ENCODE measurements at places on chromosomes 7 and 10.

DNA sequence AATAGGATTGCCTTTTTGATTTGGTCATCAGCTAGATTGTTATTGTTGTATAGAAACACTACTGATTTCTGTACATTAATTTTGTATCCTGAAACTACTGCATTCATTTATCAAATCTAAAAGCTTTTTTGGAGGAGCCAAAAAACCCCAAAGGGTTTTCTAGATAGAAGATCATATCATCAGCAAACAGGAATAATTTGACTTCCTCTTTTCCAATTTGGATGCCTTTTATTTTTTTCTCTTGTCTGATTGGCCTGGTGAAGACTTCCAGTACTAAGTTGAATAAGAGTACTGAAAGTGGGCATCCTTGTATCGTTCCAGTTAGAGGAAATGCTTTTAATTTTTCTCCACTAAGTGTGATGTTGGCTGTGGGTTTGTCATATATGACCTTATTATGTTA lies 10.6 kb upstream of the ENTPD7 start:
- no peak for DNase-seq
- no peak overlapping the region for H3K27ac ChIP-seq
- no peaks in the 10 kb centered on the region for H3K4me1 ChIP-seq
- no peak overlapping the region for H3K4me3 ChIP-seq

- H3K36me3 ChIP-seq, result no peaks in the 10 kb centered on the region
- H3K4me3 ChIP-seq, result peak overlapping the region; percentile 87
- DNase-seq, result no peak
- no peaks in the 10 kb centered on the region for H3K27me3 ChIP-seq
These were observed 571 bp downstream of the KDM7A start for GRCh38 chr7:140176122-140176701.

GRCh38 chr10:19620811-19621210 lies 195.4 kb upstream of the PLXDC2 start:
- no peaks in the 10 kb centered on the region for H3K36me3 ChIP-seq
- no peak overlapping the region for H3K27ac ChIP-seq
- no peak for DNase-seq
- H3K4me1 ChIP-seq, result no peaks in the 10 kb centered on the region
- no peak overlapping the region for H3K4me3 ChIP-seq

GRCh38 chr10:1043532-1043995 lies 5.4 kb downstream of the IDI1 start:
- DNase-seq, result no peak
- peak overlapping the region; percentile 84 for H3K27ac ChIP-seq
- H3K4me3 ChIP-seq, result peak overlapping the region; percentile 21
- peaks cover 36% of the 10 kb centered on the region for H3K4me1 ChIP-seq
- H3K36me3 ChIP-seq, result peaks cover 20% of the 10 kb centered on the region
- H3K27me3 ChIP-seq, result no peaks in the 10 kb centered on the region

GRCh38 chr10:20089879-20090278 lies 273.6 kb downstream of the PLXDC2 start:
- no peaks in the 10 kb centered on the region for H3K36me3 ChIP-seq
- DNase-seq, result no peak
- H3K4me3 ChIP-seq, result no peak overlapping the region
- no peaks in the 10 kb centered on the region for H3K4me1 ChIP-seq
- H3K27me3 ChIP-seq, result no peaks in the 10 kb centered on the region
- no peak overlapping the region for H3K27ac ChIP-seq

GRCh38 chr10:35304649-35305048 lies 31.7 kb upstream of the CCNY start:
- no peak overlapping the region for H3K27ac ChIP-seq
- H3K4me3 ChIP-seq, result no peak overlapping the region
- no peak for DNase-seq
- H3K27me3 ChIP-seq, result no peaks in the 10 kb centered on the region
- no peaks in the 10 kb centered on the region for H3K36me3 ChIP-seq

DNA sequence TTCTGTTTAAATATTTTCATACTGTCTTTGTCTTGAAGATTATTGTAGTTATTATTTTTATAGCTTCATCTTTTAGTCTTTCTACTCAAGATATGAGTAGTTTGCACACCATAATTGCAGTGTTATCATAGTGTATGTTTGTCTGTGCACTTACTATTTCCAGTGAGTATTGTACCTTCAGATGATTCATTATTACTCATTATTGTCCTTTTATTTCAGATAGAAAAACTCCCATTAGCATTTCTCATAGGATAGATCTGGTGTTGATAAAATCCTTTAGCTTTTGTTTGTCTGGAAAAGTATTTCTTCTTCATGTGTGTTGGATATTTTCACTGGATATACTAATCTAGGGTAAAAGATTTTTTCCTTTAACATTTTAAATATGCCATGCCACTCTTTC lies 646.2 kb upstream of the GRM3 start:
- H3K4me3 ChIP-seq, result no peak overlapping the region
- no peak overlapping the region for H3K27ac ChIP-seq
- H3K4me1 ChIP-seq, result no peaks in the 10 kb centered on the region
- H3K36me3 ChIP-seq, result no peaks in the 10 kb centered on the region
- no peaks in the 10 kb centered on the region for H3K27me3 ChIP-seq

- H3K4me1 ChIP-seq, result peaks cover 6% of the 10 kb centered on the region
- no peaks in the 10 kb centered on the region for H3K27me3 ChIP-seq
- no peaks in the 10 kb centered on the region for H3K36me3 ChIP-seq
- no peak overlapping the region for H3K27ac ChIP-seq
- H3K4me3 ChIP-seq, result no peak overlapping the region
- no peak for DNase-seq
These were observed 195.0 kb upstream of the PRPS1L1 start for GRCh38 chr7:18222636-18223035.

DNA sequence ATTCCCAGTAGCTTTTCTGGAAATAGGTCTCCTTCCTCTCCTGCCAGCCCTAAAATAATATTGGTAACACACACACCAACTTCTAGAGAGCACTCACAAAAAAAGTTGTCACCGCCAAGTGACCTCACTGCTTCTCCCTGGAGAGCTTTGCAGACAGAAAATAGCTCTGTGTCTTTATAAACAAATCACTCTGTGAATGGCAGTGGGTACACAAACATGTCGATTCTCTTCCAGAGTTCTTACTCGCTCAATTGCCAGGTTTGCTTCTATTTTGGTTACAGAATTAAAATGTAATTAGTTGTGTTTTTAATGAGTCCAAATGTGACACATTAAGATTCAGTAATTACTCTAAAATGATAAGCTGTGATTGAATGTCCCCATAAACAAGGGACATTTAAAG lies 649.2 kb upstream of the C7orf33 start:
- H3K27ac ChIP-seq, result no peak overlapping the region
- no peaks in the 10 kb centered on the region for H3K27me3 ChIP-seq
- DNase-seq, result no peak
- H3K4me1 ChIP-seq, result no peaks in the 10 kb centered on the region
- no peak overlapping the region for H3K4me3 ChIP-seq
- H3K36me3 ChIP-seq, result no peaks in the 10 kb centered on the region

DNA sequence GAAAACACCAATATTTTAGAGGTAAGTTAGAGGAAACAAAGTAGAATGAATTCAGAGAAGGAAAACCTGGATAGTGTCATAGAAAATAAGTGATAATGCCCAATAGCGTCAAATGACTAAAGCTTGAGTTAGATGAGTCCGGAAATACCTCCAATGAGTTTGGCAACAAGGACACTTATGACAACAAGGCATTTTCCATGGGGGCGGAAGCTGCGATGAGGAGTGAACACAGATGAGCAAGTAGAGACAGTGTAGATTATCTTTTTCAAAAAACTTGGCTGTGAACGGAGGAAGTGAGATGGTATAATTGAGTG lies 383 bp upstream of the R3HCC1L start:
- H3K27ac ChIP-seq, result peak overlapping the region; percentile 91
- H3K4me1 ChIP-seq, result peaks cover 9% of the 10 kb centered on the region
- H3K36me3 ChIP-seq, result no peaks in the 10 kb centered on the region
- H3K27me3 ChIP-seq, result no peaks in the 10 kb centered on the region
- no peak overlapping the region for H3K4me3 ChIP-seq
- DNase-seq, result no peak

DNA sequence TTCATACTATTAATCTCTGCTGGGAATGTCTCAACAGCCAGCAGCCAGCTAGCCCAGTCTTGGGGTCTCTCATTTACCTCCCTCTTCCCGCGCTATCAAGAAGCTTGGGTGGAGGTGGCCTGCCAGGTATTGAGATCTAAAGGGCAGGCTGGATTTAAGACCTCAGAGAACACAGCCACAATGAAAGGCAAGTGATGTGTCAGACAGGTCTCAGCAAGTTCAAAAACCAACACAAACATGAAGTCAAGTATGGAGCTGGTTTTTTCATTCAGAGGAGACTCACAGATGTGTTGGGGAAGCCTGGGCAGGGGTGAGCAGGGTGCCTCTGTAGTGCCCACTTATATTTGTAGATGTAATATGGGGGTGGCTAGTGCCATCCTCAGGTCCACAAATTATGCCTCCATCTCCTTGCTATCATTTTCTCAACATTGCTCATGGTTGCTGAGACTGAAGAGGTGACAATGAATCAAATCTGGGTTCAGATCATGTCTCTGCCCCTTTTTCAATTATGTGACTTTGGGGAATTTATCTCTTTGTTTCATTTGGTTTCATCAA lies 27.7 kb upstream of the CROT start:
- DNase-seq, result no peak
- H3K27ac ChIP-seq, result no peak overlapping the region
- no peaks in the 10 kb centered on the region for H3K27me3 ChIP-seq
- peaks cover 6% of the 10 kb centered on the region for H3K4me1 ChIP-seq
- no peak overlapping the region for H3K4me3 ChIP-seq

DNA sequence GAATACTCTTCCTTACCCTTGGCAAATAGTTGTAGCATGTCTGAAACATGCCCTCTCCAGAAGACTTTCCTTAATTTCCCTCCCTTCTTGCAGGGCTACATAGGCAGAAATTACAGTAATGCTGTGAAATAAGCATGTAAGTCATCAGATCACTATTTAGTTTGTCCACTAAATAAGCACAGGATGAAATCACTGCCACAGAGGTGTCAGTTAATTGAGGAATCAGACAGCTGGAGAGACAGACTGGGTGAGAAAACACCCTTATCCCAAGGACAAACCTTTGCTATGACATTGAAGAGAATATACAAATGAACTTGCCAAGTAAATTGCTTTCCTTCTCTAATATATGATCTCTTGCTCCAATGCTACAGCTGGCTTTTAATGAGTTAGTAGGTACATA lies 129.3 kb downstream of the CHRM2 start:
- H3K27ac ChIP-seq, result no peak overlapping the region
- no peaks in the 10 kb centered on the region for H3K27me3 ChIP-seq
- DNase-seq, result no peak
- no peaks in the 10 kb centered on the region for H3K36me3 ChIP-seq
- no peaks in the 10 kb centered on the region for H3K4me1 ChIP-seq
- no peak overlapping the region for H3K4me3 ChIP-seq

GRCh38 chr10:102227050-102227449 lies 951 bp downstream of the ELOVL3 start:
- H3K27ac ChIP-seq, result no peak overlapping the region
- H3K4me3 ChIP-seq, result peak overlapping the region; percentile 50
- peak; percentile 77 for DNase-seq
- no peaks in the 10 kb centered on the region for H3K36me3 ChIP-seq
- H3K27me3 ChIP-seq, result peaks cover 26% of the 10 kb centered on the region

- no peak overlapping the region for H3K27ac ChIP-seq
- H3K4me3 ChIP-seq, result no peak overlapping the region
- H3K27me3 ChIP-seq, result no peaks in the 10 kb centered on the region
- no peaks in the 10 kb centered on the region for H3K36me3 ChIP-seq
These were observed 195.3 kb upstream of the TPK1 start for GRCh38 chr7:145031162-145031561.

- H3K36me3 ChIP-seq, result no peaks in the 10 kb centered on the region
- H3K27me3 ChIP-seq, result no peaks in the 10 kb centered on the region
These were observed 114.1 kb downstream of the POU6F2 start for GRCh38 chr7:39091774-39092173.

- H3K36me3 ChIP-seq, result peaks cover 4% of the 10 kb centered on the region
- no peak overlapping the region for H3K27ac ChIP-seq
- peaks cover 1% of the 10 kb centered on the region for H3K4me1 ChIP-seq
- no peaks in the 10 kb centered on the region for H3K27me3 ChIP-seq
These were observed 100.7 kb downstream of the USP6NL start for GRCh38 chr10:11510736-11511135.

DNA sequence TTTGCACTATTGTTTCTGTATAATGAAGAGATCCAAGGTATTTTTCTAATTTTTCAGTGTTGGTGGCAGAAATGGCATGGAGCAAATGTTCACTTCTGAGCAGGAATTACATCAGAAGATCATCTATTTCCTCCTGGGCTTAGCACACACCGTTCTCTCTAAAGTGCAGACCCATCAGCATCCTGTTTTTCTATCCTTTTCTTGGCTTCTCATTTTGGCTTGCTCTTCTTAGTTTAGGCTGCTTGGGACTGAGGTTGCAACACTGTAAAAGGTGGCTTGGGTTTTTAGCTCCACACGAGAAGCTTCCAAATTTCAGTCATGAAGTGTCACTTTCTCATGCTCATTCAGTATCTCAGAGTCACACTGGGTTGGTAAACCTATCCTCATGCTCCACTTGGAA lies 79.9 kb upstream of the SMIM30 start:
- H3K27ac ChIP-seq, result no peak overlapping the region
- no peaks in the 10 kb centered on the region for H3K4me1 ChIP-seq
- H3K4me3 ChIP-seq, result no peak overlapping the region
- H3K27me3 ChIP-seq, result no peaks in the 10 kb centered on the region

- no peaks in the 10 kb centered on the region for H3K36me3 ChIP-seq
- no peaks in the 10 kb centered on the region for H3K4me1 ChIP-seq
- no peak overlapping the region for H3K4me3 ChIP-seq
- H3K27me3 ChIP-seq, result no peaks in the 10 kb centered on the region
- DNase-seq, result no peak
These were observed 739 bp downstream of the MYPN start for GRCh38 chr10:68110027-68110426.

GRCh38 chr7:50962962-50963374 lies 180.3 kb upstream of the GRB10 start:
- H3K36me3 ChIP-seq, result no peaks in the 10 kb centered on the region
- DNase-seq, result peak; percentile 72
- H3K27ac ChIP-seq, result no peak overlapping the region
- no peak overlapping the region for H3K4me3 ChIP-seq
- H3K27me3 ChIP-seq, result no peaks in the 10 kb centered on the region
- H3K4me1 ChIP-seq, result peaks cover 10% of the 10 kb centered on the region

GRCh38 chr7:50363327-50364060 lies 59.0 kb downstream of the IKZF1 start:
- no peaks in the 10 kb centered on the region for H3K36me3 ChIP-seq
- H3K4me3 ChIP-seq, result no peak overlapping the region
- H3K27me3 ChIP-seq, result no peaks in the 10 kb centered on the region
- H3K27ac ChIP-seq, result no peak overlapping the region
- H3K4me1 ChIP-seq, result no peaks in the 10 kb centered on the region

DNA sequence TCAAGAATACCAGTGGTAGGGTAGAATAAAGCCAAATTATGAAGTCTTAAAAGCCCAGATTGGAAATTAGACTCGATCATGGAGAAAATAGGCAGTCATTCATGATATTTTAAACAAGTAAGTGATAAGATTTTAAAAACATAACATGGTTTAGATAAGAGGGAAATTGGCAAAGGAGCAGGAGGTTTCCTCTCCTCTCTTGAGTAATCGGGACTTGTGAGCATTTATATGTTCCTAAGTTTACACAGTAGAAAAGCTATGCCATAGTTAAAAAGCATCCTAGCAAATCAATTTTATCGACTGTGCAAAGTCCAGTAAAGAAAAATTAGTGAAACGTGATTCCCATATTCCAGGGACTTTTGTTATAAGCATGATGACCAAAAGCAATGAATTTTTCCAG lies 313.2 kb downstream of the AHR start:
- H3K4me3 ChIP-seq, result no peak overlapping the region
- H3K27me3 ChIP-seq, result no peaks in the 10 kb centered on the region
- no peak overlapping the region for H3K27ac ChIP-seq
- no peaks in the 10 kb centered on the region for H3K36me3 ChIP-seq
- peaks cover 11% of the 10 kb centered on the region for H3K4me1 ChIP-seq

Data from upper lobe of left lung (tissue), 6 donors.